ENCODE measurements at places on chromosomes 5 and 9. TPM values are rescaled to one million over a fixed set of nuclear protein-coding genes. Genes with fewer than 3 reads are reported as not detected.

Gene UGT3A1
- not detected for total RNA-seq

Gene FOXD4L5
- 0.16 TPM for total RNA-seq

Gene EQTN
- total RNA-seq: not detected

Gene IL13
- 0.24 TPM for total RNA-seq

Gene FABP6
- total RNA-seq: not detected

Gene IL11RA
- total RNA-seq: 86.6 TPM

Gene SLIT3
- total RNA-seq: 112 TPM

Gene MAT2B
- total RNA-seq: 56.8 TPM

Gene ARL10
- total RNA-seq: 14.9 TPM

Gene PCDHGA4
- 8.9 TPM for total RNA-seq

Gene CDH9
- total RNA-seq: not detected

Gene MEIKIN
- total RNA-seq: not detected

Gene SLC34A1
- total RNA-seq: not detected

Gene NUTM2G
- not detected for total RNA-seq

Gene DAPK1
- 27.7 TPM for total RNA-seq
